Parietal lobe (tissue), 2 donors: ENCODE measurements at places on chromosomes 13 and 19. TPM values are rescaled to one million over a fixed set of nuclear protein-coding genes. Genes with fewer than 3 reads are reported as not detected.

The JAK3 gene
- total RNA-seq, result 0.94 TPM

The SIX5 gene
- 0.63 TPM for total RNA-seq

The CLASRP gene
- total RNA-seq, result 22.2 TPM

The FAM216B gene
- 0.94 TPM for total RNA-seq

The C13orf42 gene
- total RNA-seq, result not detected
